Motor neuron (in vitro differentiated cells): ENCODE measurements at places on chromosomes 3 and 15. TPM values are rescaled to one million over a fixed set of nuclear protein-coding genes. Genes with fewer than 3 reads are reported as not detected.

Gene ARRDC4
- 6.5 and 7.5 TPM in 2 replicates for total RNA-seq

- ATAC-seq: no peak
These were observed 69.8 kb upstream of the SLC4A7 start for GRCh38 chr3:27553886-27554540.

- no peak for ATAC-seq
These were observed 171.0 kb downstream of the CTNNB1 start for GRCh38 chr3:41370307-41370706.

- ATAC-seq: no peak
These were observed 128.3 kb downstream of the FBLN2 start for GRCh38 chr3:13677272-13677671.

Gene CPNE9
- total RNA-seq: 0.14 and 0.16 TPM in 2 replicates

Gene ACKR2
- total RNA-seq: 0.23 and 0.33 TPM in 2 replicates
